ENCODE measurements at places on chromosomes 4 and X. TPM values are rescaled to one million over a fixed set of nuclear protein-coding genes. Genes with fewer than 3 reads are reported as not detected.

GRCh38 chrX:86149119-86149518, 868 bp downstream of the DACH2 start:
- no peak for DNase-seq

Gene GSTCD
- total RNA-seq, result 4.4 TPM

- no peak for DNase-seq
These were observed 53.3 kb downstream of the WDFY3 start for GRCh38 chr4:84913176-84913575.

DNA sequence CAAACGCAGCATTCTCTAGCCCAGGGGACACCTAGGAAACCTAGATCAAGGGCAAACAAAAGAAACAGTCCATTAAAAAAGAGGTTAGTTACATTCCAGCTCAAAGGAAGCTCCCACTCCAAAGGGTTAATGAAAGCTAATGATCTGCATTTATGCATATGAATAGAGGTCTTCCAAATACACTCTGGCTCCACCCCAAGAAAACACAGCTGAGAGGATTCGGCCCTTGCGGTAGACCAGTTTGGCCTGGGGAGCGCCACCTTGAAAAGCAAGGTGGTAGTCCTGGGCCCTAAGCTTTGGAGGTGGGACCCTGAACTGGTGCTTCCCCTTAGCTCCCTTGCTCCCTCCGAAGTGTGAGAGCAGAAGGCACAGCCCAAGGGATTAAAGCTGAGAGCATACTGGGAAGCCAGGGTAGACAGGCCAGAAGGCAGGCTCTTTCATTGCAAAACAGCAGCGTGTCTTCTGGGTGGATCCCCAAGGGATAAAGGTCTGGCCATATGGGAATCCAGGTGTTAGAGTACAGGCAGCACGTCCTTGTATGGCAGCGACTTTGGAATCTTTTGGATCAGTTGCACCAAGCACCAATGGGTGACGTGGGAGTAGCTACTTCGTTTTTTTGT, 3.7 kb downstream of the GABRQ start:
- DNase-seq, result no peak

Gene GCNA
- 1.5 TPM for total RNA-seq
